ENCODE measurements at places on chromosomes 11 and 22.

GRCh38 chr11:62539238-62539925 is 7.2 kb downstream of the AHNAK start:
- DNase-seq: peak; percentile 97

DNA sequence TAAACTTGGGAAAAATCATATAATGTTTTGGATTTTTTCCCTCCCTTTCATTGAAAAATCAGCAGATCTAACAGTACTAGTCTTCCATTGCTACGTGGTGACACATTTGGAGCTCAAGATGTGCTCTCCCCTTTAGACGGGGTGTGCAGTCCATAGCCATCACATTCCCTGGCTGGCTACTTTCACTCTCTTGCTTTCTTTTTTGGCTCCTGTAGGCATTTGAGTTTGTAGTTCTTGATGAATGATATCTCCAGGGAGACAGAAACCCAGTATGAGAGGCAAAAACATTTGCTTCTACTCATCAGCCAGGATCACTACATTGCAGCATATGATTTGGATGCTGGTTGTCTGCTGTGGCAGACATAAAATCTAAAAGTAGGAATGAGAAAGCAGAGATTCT is 12.1 kb downstream of the CCDC81 start:
- DNase-seq: no peak

DNA sequence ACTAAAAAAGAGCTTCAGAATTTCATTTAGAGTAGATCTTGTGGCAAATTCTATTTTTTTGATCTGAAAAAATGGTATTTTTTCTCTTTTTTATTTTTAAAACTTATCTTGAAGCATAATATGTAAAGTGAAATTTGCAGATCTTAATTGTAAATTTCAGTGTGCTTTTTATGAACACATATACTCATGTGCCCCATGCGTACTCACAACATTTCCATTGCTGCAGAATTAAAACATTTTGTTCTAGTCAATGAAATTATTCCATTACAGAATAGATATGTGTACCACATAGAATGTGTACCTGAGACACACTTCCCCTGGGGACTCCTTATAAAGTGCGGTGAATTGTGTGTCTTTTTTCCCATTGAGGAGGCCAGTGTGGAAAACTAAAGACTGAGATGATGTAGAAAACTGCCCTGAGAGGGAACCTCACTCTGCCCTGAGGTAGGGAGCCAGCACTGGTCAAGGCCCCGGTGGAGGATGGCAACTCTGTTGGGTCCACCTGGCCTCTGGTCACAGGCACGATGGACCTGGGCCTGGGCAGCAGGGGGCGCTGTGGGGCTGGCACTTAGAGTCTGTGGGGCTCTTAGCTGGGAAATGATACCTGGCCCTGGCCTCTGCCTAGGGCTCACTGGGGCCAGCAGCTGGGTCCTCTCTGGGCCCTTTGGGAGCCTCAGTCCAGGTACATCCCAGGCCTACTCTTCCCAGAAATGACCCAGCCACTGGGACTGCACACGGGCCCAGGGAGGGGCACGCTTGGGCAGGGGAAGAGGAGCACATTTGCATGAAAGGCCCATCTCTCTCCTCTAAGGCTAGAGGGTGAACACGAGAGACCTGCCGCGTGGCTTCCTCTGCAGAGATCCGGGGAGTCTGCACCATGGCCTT is 77.9 kb upstream of the TOP3B start:
- DNase-seq: peak; percentile 64

- DNase-seq: no peak
These were observed 39.4 kb downstream of the GLYATL2 start for GRCh38 chr11:58805065-58805464.

GRCh38 chr11:68897441-68897840 is 6.2 kb downstream of the MRPL21 start:
- no peak for DNase-seq

DNA sequence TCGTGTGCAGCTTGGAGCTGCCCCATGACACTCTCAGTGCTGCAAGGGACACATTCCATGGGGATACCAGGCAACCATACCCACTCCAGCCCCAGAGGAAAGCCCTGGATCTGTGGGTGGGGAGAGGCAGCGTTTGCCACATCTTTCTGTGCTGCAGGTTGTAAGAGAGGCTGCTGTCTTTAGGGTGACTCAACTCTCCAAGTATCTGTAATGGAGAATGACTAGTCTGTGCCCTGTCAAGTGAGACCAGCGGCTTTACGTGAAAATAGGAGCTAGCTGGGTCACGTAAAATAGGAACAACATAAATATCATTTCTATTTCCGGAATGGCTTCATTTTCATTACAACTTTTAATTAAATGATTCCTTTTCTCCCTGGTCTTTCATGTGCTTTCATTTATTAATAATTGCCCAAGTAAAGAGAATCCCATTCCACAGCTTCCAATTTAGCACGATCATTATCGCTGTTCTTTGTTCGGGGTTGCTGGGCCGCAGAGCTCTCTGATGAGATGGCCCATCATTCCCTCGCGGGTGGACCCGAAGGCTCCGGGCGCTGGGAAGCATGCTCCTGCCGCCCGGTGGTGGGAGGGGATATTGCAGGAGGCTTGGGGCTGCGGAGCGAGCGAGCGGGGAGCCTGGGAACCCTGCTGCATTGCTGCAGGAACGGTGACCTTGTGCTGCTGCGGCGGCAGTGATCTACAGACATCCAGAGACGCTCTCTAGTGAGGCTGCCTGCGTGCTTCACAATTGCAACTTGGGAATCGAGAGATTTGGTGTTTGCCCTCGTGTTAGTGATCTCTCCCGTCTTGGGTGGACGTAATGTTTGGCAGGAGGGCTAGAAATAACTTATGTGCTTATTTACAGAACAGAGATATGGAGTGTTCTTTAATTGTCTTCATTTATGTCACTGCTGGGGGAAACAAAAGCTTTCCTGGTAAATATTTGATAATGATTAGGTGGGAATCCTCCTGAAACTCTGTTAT is 10.6 kb downstream of the SLC6A5 start:
- DNase-seq: peak; percentile 61

DNA sequence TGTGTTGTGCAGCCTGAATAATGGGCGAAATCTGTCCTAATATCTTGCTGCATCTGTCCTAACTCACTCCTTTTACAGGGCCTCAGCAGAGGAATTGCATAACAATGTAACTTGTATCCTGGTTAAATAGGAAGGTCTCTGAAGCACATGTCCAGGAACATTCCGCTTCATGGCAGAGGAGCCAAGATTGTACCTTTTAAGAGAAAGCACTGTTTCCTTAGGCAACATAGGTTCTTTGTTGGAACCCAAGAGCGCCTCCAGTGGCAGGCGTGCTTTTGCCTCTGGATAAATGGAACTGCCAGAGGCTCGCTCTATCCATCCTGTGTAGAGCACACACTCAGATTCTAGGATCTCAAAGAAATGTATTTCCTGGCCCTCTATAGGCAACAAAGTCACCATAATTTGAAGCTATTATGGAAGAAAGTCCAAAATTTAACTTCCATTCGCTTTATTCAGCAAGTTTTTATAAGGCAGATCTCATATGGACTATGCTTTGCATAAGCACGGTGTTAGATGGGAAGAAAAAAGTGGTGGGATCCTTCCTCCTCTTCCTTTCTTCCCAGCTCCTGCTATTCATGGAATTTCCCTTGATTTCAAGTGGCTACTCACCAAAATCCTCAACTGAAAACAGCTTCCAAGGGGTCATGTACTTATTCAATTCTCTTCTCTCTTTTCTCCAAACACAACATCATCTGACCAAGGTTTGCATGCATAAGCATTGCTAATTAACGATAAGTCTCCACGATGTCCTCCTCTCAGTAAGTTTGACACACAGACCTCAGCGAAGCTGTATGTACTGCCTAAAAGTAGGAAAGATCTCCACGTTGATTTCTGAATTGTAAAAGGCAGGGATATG is at the start of gene BLID:
TSS of gene BLID (minus strand) at position 692 of the 856 bp plus-strand sequence. CDS start at position 399, 293 bp downstream.
- DNase-seq: no peak

DNA sequence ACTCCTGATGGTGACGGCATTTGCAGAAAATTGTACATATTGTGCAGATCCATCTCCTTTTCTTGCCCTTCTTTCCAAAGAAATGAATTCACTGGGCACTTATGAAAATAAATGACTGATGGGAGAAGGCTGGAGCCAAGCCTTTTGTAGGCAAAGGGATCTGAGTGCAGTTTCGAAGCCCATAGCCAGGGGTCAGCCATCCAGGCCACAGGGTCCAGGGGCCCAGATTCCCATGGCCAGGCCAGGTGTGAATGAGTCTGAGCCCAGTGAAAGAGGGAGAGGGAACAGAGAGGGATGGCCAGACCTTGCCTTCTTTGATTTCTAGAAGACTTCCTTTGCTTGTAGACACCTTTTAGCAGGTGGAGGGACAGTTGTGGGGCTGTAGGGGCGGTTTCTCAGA is 209.1 kb downstream of the KIRREL3 start:
- no peak for DNase-seq

GRCh38 chr22:35746946-35747703 is 29.5 kb downstream of the APOL5 start:
- DNase-seq: no peak

DNA sequence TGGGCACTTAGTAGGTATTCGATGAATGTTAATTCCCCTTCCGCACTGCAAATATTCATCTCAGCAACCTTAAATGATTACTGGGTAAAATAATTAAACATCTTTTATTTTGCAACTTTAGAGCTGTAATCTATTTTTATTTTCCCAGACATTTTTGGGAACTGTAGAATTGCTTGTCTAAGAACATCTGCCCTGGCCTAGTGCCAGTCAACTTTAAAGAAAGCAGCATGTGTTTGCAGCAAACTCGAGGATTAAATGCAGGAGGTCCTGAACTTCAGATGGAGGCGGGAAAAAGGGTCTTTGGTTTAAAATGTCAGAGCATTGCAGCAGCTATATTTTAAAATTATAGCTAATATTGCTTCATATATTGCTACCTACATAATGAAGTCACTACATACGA is 190.0 kb downstream of the PGR start:
- no peak for DNase-seq

DNA sequence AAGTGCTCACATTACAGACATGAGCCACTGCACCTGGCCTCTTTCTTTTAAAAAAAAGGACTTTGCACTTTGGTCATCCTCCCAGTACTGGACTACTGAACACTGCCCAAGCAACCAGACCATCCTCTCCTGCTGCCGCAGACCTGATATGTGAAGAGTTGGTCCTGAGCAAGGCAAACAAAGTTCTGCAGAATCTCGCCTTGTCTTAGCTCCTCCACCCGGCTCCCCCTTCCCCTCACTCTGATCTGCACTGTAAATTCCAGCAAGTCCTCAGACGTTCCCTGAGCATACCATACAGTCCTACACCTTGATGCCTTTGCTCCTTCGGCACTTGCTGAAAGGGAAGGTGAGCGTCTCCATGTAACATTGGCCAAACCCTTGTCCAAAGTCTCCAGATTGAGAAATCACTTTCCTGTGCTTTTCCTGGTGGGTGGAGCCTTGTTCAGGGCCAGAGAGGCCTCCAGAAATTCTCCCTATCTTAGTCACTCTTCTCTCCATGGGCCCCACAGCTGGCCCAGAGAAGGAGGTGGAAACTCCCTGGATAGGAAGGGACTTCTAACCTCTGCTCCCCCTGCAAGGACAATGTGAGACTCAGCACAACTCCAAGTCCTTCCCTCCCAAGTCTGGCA is 47.0 kb upstream of the TIMP3 start:
- peak; percentile 38 for DNase-seq

- no peak for DNase-seq
These were observed 44.6 kb upstream of the PARVG start for GRCh38 chr22:44136112-44136511.

DNA sequence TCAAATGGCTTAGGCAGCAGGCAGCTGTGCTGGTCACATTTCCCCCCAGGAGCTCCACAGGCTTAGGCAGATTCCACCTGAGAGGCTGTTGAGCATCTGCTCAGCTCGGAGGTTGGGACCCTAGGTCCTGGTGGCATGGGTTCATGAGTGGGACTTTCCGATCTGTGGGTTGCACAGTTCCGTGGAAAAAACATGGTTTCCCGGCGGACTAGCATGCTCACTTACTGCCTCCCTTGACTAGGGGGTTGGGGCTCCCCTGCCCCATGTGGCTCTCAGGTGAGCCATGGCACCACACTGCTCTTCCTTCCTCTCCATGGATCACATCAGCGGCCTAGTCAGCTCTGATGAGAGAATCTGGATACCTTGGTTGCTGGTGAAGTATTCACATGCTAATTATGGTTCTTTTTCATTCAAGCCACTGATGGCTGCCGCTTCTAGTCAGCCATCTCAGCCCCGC is 685.1 kb downstream of the METTL15 start:
- DNase-seq: no peak

DNA sequence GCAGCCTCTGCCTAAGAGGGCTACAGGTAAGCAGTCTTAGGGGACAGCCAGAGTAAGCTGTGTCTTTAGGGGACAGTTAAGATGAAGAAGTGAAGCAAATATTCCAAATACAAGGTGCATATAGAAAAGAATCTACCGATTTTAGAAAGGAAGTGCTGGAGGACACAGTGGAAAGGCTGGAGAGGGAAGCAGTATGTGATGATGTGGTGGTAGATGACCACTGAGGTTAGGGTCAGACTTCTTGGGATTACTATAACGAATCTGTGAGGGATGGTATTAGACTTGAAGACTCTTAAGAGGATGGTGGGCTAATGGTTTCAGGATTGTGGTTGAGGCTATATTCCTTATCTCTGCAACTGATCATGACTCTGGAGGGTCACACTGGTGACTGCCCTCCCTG is 40.0 kb upstream of the PHOX2A start:
- DNase-seq: no peak

DNA sequence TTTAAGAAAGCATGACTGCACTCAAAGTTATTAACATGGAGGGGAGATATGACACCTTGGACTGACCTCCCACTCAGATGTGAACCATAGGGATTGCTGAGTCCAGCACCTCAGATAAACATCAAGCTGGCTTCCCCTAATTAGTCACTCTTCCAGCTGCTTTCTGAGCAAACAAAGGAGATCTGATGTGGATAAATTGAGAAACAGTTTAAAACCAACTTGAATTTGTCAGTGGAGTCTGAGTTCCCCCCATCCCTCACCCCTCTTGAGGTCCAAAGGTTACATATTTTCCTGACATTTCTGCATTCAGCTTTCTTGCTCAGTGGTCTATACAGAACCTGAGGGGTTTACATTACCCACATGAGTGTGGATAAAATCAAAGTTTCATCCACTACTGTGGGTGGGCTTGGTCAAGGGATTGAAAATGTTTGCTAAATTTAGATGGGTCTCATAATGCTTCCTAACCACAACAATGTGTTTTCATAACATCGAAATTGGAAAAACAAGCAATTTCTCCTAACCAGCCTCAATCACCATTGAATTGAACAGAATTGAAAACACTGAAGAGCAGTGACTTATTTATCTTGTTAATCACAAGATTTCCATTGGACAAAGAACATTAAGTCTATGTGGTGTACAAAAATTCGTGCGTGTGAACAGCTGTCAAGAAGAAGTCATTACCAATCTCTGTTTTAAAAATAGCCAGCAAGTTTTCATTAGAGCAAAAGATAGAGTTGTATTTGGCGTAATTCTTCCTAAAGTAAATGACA is 292.3 kb downstream of the METTL15 start:
- no peak for DNase-seq
